Cortex of kidney (tissue), 1 donor: ENCODE measurements at places on chromosomes 11 and 22.

GRCh38 chr22:42439821-42440674 is 7.8 kb upstream of the NFAM1 start:
- no peak for DNase-seq

- no peak for DNase-seq
Measured at GRCh38 chr11:35746356-35747153, 84.0 kb downstream of the TRIM44 start.

DNA sequence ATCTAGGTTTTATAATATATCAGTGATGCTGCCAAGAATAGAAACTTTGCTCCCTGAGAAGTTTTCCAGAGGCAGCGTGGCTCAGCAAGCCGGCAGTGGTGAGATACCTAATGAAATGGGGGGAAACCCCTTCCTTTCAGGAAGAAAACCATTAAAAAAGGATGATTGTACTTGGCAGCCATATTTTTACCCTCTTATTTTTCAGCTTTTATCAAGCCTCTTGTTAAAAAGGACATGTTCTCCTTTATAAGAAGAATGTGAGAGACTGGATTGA is 9.0 kb upstream of the ME3 start:
- no peak for DNase-seq

DNA sequence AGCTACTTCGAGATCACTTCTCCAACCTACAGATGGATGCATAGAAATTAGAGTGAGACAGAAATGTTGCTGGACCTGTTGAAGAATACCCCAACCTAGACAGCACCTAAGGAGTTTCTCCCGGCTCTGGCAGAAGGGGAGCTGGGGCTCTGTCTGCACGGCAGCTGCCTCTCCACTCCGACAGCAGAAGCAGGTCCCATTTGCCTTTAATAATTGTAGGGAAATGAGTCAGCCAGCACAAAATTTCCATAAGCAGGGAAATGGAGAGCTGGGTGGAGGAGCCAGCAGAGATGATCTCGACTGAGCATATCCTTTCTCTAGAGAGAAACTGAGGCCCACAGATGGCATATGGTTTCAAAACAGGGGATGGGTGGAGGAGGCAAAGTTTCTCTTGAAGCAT is 80.1 kb downstream of the EFCAB6 start:
- DNase-seq, result no peak

DNA sequence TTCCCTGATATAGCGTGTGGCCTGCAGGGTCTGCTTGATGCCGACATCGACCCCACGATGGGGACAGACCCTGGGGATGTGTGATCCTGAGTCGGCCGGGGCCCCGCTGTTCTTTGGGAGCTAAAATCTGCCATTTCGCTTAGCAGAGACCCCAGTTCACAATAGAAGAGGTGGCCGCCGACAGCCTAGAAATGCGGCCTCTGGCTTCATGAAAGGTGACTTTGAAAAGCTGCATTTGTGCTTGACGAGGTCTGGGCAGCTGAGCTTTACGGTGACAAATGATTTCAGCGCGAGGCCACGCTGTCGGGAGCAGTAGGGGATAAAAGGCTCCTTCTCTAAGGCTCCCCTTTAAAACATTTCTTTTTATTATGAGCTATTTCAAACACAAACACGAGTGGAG is 71.7 kb downstream of the RPS6KA4 start:
- no peak for DNase-seq

DNA sequence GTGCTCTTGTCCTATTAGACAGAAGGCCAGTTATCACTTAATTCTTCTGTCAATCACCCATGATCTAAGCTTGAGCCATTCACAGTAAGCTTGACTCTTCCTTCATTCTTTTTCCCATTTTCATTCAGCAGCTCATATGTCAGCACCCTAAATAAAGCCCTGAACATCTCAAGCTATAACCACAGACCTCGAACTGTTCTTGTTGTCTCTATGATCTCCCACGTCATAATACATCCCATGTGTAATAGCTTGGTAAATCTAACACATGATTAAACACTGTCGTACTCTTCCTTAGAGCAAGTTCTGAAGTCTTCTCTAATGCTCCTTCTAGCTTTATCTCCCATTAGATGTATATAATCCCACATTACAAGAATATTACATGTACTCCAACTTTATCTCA is 14.4 kb downstream of the MUC15 start:
- DNase-seq, result no peak

GRCh38 chr22:37167176-37167980 is 17.7 kb upstream of the IL2RB start:
- DNase-seq, result no peak

DNA sequence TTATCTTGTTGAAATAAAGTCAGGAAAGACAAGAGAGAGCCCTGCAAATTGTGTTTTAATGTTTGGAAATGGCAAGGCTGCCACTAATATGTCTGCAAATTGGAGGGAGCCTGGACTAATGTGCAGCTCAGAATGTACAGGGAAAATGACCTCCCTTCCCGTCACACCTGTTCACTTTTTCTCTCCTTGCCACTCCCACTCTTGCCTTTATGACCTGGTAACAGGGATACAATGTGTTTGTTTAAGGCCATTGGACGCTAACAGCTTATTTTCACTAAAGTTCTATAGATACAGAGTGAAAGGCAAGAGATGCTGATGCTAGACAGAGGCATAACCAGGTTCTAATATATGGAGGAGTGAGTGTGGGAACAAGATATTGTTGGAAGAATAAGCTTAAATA is 203.9 kb downstream of the RAB38 start:
- no peak for DNase-seq

DNA sequence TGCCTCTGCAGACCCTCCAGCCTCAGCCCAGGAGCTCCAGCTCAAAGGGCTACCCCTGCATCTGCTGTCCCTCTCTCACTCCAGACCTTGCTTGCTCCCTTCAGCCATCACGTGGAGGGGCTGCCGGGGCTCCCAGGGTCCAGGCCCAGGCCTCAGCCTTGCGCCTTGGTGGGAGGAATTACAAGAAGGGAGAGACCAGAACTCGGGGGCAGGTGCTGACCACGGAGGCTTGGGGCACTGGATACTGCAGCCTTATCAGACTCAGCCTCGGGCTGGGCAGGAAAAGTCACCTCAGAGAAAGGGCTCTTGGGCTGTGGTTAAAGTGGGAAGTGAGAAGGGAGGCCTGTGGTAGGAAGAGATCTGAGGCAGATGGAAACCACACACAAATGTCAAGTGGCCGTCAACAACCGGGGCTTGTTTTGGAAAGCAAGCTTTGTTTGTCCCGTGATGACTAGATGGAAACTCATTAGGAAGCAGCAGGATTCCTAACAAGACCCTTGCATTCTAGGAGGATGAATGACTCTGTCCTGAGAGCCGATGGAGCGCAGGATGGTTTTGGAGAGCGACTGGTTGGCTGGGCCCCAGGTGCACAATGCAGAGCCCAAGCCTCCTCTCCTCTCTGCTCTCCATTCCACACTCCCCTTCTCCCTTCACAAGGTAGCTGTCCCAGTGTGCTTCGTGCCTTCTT is 1321.7 kb downstream of the TBC1D22A start:
- DNase-seq, result no peak

- DNase-seq, result no peak
Measured at GRCh38 chr11:91686700-91687099, 537.9 kb upstream of the FAT3 start.

DNA sequence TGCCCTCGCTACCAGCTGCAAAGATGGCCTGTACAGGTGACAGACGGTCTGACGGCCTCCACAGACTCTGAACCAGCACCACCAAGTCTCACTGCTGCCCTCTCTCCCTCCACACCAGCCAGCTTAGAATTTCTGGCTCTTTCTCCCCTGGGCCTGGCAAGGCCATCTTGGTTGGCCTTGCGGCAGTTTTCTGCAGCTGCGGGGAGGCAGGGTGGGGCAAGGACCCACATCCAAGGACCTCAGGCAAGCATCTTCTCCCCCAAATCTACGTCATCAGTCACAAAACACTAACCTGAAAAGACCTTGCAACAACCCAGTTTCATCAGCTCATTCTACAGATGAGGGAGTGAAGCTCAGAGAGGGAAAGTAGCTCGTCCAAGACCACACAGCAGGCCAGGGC is 11.7 kb upstream of the POLDIP3 start:
- DNase-seq, result no peak

- no peak for DNase-seq
Measured at GRCh38 chr11:70862093-70862492, 390.3 kb downstream of the SHANK2 start.

DNA sequence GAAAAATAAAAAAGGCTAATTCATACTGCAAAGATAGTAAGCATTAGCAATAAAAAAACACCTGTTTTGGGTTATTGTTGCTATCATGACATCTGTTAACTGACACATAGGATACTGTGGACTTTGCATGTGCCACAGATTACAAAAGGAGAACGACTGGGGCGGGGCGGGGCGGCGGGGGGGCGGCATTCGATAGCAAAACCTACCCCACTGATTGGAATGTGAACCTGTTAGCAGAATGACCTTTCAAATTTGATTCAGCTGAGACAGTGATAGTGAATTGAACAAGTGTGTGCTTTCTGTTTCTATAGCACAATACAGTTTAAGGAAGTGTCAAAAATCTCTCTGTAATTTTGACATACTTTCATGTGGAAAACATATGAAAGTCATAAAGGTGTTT is 14.9 kb downstream of the MMP20 start:
- DNase-seq, result no peak

DNA sequence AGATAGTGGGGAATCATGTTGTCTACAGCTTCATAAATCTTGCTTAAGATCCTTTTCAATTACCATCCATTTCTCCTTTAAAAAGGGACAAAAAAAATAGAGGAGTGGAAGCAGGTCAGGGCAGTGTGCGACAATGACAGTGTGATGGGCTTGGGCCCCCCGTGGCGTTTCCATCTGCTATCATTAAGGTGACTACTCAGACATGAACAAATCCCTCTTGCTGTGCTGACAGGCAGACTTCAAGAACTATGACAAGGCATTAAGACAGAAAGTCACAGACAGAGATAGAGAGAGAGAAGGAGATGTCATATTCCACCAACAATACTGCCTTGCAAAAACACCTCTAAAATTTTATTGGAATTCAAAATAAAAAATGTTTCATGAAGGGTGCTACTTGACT is 263.2 kb downstream of the DCDC1 start:
- no peak for DNase-seq

- no peak for DNase-seq
Measured at GRCh38 chr22:43560651-43561050, 148.8 kb downstream of the MPPED1 start.

DNA sequence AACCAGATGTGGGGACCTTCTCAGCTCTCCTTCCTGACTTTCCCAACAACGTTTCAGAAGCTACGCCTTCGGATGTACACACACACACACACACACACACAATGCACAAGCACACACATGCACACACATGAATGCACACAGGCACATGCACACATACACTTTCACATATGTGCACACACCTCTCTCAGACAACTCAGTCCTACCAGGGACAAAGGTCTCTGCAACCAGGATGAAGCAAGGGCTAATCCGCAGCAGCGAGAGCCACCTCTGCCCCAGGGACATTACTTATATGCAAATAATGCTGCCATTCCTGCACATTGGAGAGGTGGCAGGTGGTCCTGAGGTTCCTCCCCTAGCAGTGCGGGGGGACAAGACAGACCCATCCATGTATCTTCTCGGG is 27.4 kb upstream of the LINC01488 start:
- no peak for DNase-seq

DNA sequence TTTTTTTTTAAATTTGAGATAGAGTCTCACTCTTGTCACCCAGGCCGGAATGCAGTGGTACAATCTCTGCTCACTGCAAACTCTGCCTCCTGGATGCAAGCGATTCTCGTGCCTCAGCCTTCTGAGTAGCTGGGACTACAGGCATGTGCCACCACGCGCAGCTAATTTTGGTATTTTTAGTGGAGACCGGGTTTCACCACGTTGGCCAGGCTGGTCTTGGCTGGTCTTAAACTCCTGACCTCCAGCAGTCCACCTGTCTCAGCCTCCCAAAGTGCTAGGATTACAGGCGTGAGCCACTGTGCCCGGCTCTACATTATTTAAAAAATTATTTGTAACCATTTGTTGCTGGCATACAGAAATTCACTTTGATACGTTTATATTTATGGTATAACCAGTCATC is 18.6 kb downstream of the EP300 start:
- DNase-seq, result no peak

- no peak for DNase-seq
Measured at GRCh38 chr11:94960488-94960887, 12.9 kb downstream of the CWC15 start.

DNA sequence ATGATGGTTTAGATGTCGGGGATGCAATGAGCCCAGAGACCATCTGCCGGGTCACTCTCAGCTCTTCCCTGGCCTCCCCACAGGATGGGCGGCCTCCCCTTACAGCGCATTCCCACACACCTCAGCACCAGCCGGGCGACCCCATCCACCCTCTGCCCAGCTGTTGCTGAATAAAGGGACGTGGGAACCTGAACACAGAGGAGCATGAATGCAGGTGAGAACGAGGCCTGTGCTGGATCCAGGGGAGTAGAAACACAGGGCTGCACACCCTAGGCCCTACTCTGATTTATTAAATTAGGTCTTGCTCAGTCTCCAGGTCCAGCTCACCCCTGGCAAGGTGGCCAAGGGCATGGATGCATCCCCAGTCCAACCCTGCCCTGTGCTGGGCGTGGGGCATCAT is 180.5 kb downstream of the CTTN start:
- DNase-seq, result no peak

GRCh38 chr22:21857481-21857914 is 9.9 kb downstream of the MAPK1 start:
- DNase-seq, result no peak

DNA sequence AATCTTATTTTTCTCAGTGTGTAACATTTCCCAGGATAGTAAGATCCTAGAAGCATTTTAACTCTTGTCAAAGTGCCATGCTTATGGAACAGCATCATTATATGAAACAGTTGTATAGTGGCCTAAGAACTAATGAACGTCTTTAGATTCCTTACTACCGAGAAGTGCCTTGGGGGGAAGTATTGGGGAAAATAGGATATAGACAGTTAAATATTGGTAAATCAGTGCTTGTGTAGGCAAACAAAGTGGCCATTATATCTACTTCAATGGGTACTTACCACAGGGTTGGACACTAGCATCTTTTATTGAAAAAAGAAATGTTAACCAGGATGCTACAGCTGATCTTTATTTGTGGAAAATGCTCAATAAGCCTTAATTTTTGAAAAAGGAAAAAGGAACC is 11.3 kb downstream of the FAR1 start:
- DNase-seq, result no peak

- no peak for DNase-seq
Measured at GRCh38 chr11:83662494-83662893, 376.3 kb upstream of the CCDC90B start.

- no peak for DNase-seq
Measured at GRCh38 chr22:20636075-20636812, 128.8 kb downstream of the MED15 start.

DNA sequence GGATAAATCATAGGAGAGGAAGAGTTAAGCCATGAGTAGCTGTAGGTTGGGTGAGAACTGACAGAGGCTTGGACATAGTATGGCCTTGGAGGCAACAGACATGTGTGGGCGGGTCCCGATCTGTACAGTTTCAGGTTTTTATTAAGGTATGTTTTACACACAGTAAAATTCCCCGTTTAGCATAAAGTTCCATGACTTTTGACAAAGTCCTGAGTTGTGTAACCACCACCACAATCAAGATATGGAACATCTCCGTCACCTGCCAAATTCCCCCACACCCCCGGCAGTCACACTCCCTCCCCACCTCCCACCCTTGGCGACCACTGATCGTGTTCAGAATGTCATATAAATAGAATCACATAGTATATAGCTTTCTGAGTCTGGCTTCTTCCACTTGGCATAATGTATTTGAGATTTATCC is 68.1 kb downstream of the GRIK4 start:
- no peak for DNase-seq

GRCh38 chr11:121210445-121211080 is 82.0 kb upstream of the SC5D start:
- no peak for DNase-seq
